ENCODE measurements at places on chromosomes 2 and 18.

DNA sequence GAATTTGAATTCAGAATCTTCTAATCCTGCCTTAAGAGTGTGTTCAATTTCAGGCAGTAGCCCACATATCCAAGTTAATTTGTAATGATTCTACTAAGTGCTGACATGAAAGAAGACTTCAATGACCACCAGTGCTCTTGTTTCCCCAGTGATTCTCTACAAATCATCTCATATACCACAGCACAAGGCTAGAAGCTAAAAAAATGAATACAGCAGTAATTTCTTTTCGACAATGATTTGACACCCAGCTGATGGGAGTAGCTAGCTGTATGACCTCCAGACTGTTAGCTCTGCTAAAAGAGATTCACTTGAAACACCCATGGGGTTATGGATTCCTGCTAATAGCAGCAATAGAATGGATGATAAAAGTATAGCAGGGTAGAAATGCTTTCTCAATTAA is 217.0 kb upstream of the TMEFF2 start:
- DNase-seq: no peak

- DNase-seq: no peak
Measured at GRCh38 chr2:40653829-40654228, 201.9 kb upstream of the SLC8A1 start.

DNA sequence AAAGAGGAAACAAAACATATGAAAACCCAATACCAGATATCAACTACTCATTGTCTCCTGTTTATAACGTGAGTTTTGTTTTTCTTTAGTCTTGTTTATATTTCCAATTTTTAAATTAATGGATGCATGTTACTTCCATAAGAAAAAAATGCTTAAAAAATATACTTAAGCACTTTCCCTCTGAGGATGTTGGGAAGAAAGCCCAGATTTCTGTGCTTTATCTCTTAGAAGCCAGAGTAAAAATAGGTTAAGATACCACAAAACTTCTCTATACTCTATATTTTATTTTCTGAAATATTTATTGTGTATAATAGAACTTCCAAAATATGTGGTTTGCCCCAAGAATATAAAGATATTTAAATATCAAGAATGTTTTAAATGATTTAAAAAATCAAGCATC is 633.9 kb downstream of the STK39 start:
- DNase-seq: no peak

- no peak for DNase-seq
Measured at GRCh38 chr2:218187296-218188015, 20.7 kb upstream of the CXCR1 start.

All from NCI-H526 treated with DMSO at 0.1 percent for 48 hours (cell line).